ENCODE measurements at places on chromosomes 3 and 15.

DNA sequence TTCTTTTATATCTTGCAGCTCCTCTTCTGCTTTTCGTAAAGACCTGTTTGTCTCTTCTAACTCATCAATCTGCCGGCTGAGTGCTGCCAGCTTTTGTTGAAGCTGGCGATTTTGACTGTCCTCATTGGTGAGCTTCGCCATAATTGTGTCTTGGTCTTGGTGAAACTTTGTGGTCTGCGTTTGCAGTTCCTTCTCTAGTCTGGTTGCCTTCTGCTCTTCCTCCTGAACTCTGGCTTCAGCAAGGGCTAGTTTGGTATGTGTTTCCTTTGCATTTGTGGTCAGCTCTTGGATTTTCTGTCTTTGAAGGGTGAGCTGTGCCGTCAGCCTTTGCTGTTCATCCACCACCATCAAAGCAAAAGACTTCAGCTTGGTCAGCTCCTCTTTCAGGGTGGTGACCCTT is 32.9 kb downstream of the CMSS1 start:
- DNase-seq = no peak
- no peaks in the 10 kb centered on the region for H3K27me3 ChIP-seq
- H3K27ac ChIP-seq = no peak overlapping the region
- peaks cover 74% of the 10 kb centered on the region for H3K4me1 ChIP-seq
- H3K36me3 ChIP-seq = peaks cover 79% of the 10 kb centered on the region

- H3K36me3 ChIP-seq = peaks cover 5% of the 10 kb centered on the region
- peaks cover 9% of the 10 kb centered on the region for H3K4me1 ChIP-seq
- H3K27ac ChIP-seq = no peak overlapping the region
- no peak for DNase-seq
- no peaks in the 10 kb centered on the region for H3K27me3 ChIP-seq
These were observed 174.6 kb downstream of the STT3B start for GRCh38 chr3:31707286-31707685.

DNA sequence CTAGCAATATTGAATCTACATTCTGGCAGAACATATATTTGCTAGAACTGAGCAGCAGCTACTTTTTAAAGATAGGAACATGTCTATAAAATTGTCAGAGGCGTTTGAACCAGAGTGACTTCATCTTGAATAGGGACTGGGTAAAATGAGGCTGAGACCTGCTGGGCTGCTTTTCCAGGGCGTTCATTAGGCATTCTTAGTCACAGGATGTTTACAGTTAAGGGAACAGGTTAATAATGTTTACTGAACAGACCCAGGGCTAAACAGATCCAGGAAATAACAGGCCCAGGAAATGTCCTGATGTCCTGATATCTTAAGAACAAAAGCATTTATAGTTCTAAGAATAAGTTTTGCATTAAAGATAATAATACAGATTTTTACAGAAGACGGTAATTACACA is 34.5 kb upstream of the B3GALNT1 start:
- no peak overlapping the region for H3K27ac ChIP-seq
- H3K4me3 ChIP-seq = no peak overlapping the region
- no peak for DNase-seq

- no peak overlapping the region for H3K4me3 ChIP-seq
- H3K4me1 ChIP-seq = no peaks in the 10 kb centered on the region
- H3K36me3 ChIP-seq = no peaks in the 10 kb centered on the region
- peaks cover 53% of the 10 kb centered on the region for H3K27me3 ChIP-seq
- DNase-seq = no peak
These were observed 14.6 kb upstream of the GRIP2 start for GRCh38 chr3:14554715-14555114.

- DNase-seq = no peak
- H3K36me3 ChIP-seq = no peaks in the 10 kb centered on the region
- peaks cover 35% of the 10 kb centered on the region for H3K27me3 ChIP-seq
These were observed 3.8 kb upstream of the PPARG start for GRCh38 chr3:12285003-12285555.

GRCh38 chr3:189975391-189975990 is 145.2 kb downstream of the P3H2 start:
- H3K4me1 ChIP-seq = no peaks in the 10 kb centered on the region
- no peaks in the 10 kb centered on the region for H3K36me3 ChIP-seq
- no peak overlapping the region for H3K27ac ChIP-seq

DNA sequence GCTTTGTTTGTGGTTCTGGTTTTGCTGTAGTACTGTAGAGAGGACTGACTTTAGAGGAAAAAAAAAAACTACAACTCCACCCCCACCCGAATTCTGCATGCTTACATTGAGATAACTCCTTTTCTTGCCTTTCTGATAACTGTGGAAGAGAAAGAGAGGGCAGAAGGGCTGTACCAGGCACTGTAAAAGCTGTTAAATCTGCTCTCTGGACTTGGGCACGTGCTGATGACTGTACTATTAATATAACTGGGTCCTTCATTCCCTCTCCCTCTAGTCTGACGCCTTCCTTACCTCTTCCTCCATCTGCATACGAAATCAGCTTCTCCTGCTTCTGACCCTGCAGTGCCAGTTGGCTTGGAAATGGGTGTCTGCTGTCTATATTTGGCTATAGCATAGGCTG is 15.0 kb downstream of the MAPKBP1 start:
- H3K4me3 ChIP-seq = no peak overlapping the region
- H3K27ac ChIP-seq = no peak overlapping the region
- no peaks in the 10 kb centered on the region for H3K4me1 ChIP-seq
- DNase-seq = no peak
- no peaks in the 10 kb centered on the region for H3K27me3 ChIP-seq

GRCh38 chr3:158260392-158260791 is 150.5 kb downstream of the RSRC1 start:
- DNase-seq = no peak
- no peak overlapping the region for H3K27ac ChIP-seq
- H3K36me3 ChIP-seq = no peaks in the 10 kb centered on the region
- no peaks in the 10 kb centered on the region for H3K4me1 ChIP-seq
- no peak overlapping the region for H3K4me3 ChIP-seq

- H3K36me3 ChIP-seq = peaks cover 21% of the 10 kb centered on the region
- peaks cover 52% of the 10 kb centered on the region for H3K4me1 ChIP-seq
- no peak for DNase-seq
- H3K4me3 ChIP-seq = no peak overlapping the region
- no peaks in the 10 kb centered on the region for H3K27me3 ChIP-seq
These were observed 5.9 kb downstream of the EIF2AK4 start for GRCh38 chr15:39939487-39940452.

DNA sequence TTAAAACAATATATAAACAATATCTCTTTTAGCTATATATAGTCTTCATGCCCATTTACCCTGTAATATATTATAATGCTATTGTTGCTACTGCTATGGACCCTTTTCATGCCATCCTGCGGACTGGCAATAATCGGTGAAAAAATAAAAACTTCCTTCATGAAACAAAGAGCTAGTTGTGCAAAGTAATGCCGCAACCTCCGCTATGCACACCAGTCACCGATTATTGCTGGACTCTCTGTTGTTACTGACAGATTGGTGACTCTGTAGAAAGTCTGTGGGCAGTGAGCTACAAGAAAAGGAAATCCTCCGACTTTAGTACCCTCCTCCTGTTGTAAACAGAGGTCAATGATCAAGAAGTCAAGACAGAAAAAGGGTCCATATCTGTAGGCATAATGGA is 17.9 kb upstream of the ICE2 start:
- H3K4me3 ChIP-seq = no peak overlapping the region
- no peaks in the 10 kb centered on the region for H3K27me3 ChIP-seq
- H3K36me3 ChIP-seq = peaks cover 38% of the 10 kb centered on the region
- DNase-seq = no peak

DNA sequence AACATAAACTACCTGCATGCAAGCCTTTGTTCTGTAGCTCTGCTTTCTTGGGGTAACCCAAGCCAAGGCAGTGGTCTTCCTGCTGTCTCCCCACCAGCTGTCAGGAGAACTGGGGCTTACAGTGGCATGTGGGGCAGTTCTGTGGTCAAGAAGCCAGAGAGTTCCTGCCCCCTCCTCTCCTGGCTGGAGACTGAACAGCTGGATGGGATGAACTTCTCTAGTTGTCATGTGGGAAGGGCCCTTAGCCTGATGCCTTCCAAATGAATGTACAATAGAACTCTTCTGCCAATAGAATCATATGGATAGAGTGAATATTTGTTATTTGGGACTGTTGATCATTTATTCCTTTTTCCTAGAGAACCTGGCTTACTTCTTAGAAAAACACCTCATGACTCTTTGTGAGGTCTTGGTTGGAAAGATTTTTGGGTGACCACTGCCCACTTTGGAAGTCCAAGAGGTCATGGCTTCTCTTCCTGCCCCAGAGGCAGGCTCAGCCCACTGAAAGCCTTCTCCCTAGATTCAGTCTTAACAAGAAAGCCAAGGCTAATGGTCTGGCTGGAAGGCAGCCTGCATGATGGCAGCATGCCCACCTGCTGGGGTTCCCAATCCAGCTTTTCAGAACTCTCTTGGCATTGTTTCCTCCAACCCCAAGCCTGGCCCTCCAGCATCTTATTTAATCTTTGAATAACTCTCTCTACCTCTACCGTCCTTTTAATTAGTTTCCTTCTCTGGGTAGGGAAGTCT is 462.9 kb upstream of the PROK2 start:
- H3K4me3 ChIP-seq = no peak overlapping the region
- H3K27ac ChIP-seq = peak overlapping the region; percentile 79
- no peak for DNase-seq
- H3K4me1 ChIP-seq = peaks cover 51% of the 10 kb centered on the region
- no peaks in the 10 kb centered on the region for H3K27me3 ChIP-seq

DNA sequence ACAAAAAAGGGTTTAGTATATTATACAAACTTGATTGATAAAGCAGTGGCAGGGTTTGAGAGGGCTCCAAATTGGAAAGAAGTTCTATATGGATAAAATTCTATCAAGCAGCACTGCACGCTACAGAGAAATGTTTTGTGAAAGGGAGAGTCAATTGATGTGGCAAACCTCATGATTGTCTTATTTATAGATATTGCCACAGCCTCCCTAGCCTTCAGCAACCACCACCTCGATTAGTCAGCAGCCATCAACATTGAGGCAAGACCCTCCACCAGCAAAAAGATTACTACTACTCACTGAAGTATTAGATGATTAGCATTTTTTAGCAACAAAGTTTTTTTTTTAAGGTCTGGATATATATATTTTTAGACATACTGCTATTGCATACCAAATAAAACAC is 296.7 kb downstream of the CHST2 start:
- H3K27me3 ChIP-seq = no peaks in the 10 kb centered on the region
- no peak overlapping the region for H3K27ac ChIP-seq
- H3K4me1 ChIP-seq = no peaks in the 10 kb centered on the region
- no peaks in the 10 kb centered on the region for H3K36me3 ChIP-seq

DNA sequence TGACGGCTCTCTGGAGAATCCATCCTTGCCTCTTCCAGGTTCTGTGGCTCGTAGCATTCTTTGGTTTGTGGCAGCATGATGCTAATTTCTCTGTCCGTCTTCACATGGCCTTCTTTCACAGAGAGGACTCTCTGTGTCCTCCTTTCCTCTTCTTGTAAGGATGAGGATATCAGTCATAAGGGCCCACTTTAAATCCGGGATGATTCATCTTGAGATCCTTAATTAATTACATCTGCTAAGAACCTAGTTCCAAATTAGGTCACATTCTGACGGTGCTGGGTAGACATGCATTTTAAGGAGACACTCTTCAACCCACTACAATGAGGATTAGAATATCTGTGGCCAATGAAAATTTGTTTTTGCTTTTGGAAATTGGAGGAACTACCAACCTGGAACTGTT is 15.7 kb upstream of the GXYLT2 start:
- peaks cover 2% of the 10 kb centered on the region for H3K27me3 ChIP-seq
- H3K27ac ChIP-seq = no peak overlapping the region
- DNase-seq = no peak
- H3K4me1 ChIP-seq = no peaks in the 10 kb centered on the region
- no peaks in the 10 kb centered on the region for H3K36me3 ChIP-seq
- no peak overlapping the region for H3K4me3 ChIP-seq

GRCh38 chr3:197362081-197362480 is 63.7 kb upstream of the DLG1 start:
- no peaks in the 10 kb centered on the region for H3K27me3 ChIP-seq
- no peak overlapping the region for H3K4me3 ChIP-seq
- H3K4me1 ChIP-seq = peaks cover 12% of the 10 kb centered on the region
- DNase-seq = no peak
- H3K27ac ChIP-seq = no peak overlapping the region

DNA sequence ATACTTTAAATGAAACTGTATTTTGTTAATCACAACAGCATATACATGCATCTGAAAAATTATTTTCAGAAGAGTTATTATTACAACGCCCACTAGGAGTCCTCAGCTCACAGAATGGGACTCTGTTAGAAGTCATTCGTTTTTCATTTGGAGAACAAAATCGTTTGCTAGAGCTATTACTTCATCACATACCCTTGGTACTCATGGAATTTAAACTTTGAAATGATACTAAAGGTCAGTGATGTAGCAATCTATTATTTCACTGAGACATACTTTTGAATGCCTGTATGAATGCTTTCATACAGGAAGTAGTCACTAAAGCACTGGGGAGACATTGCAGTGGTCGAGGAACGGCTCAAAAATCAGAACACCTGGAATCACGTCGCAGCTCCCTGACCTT is 198.1 kb downstream of the MBNL1 start:
- DNase-seq = no peak
- no peak overlapping the region for H3K27ac ChIP-seq
- H3K36me3 ChIP-seq = peaks cover 32% of the 10 kb centered on the region
- H3K4me3 ChIP-seq = no peak overlapping the region

GRCh38 chr15:73800662-73801345 is 47.7 kb upstream of the INSYN1 start:
- H3K4me1 ChIP-seq = no peaks in the 10 kb centered on the region
- H3K27ac ChIP-seq = peak overlapping the region; percentile 90
- H3K36me3 ChIP-seq = no peaks in the 10 kb centered on the region
- H3K4me3 ChIP-seq = no peak overlapping the region

DNA sequence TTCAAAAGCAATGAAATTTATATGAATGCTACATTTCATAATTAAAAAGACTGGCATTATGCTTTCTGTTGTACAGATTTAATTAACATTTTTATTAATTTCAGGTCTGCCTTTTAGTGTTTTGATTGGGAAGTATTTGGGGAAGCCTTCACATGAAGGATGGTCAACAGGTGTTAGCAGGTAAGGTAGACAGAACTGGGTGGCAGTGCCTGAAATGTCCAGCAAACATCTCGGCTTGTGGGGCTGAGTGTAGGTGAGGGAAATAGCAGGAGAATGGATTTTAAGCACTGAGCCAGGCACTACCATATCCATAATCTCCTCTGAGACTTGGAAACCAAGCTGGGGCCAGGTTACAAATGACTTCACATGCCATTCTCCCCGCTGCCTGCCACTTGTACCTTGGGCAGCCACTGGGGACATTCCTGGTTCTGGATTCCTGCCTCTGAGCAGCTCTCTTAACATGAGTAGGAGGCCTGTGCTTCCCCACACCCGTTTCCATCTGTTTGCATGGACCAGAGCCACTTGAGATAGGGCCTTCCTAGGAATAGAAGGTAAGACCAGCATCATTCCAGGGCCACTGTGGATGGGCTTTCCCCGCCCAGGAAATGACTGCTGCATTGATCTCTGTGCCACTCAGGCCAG is 125.9 kb upstream of the HES1 start:
- H3K27me3 ChIP-seq = peaks cover 58% of the 10 kb centered on the region
- no peaks in the 10 kb centered on the region for H3K36me3 ChIP-seq
- H3K4me3 ChIP-seq = no peak overlapping the region
- H3K27ac ChIP-seq = no peak overlapping the region
- H3K4me1 ChIP-seq = no peaks in the 10 kb centered on the region
